Stomach (tissue), 19 donors: ENCODE measurements at places on chromosomes 7 and 10. TPM values are rescaled to one million over a fixed set of nuclear protein-coding genes. Genes with fewer than 3 reads are reported as not detected.
A peak's percentile ranks its signal among the peaks of the same experiment; 100 is the strongest.

PMPCB gene
- 21.6 TPM for total RNA-seq

GRCh38 chr7:97064972-97065587, 40.4 kb upstream of the DLX5 start:
- DNase-seq = no peak
- no peaks in the 10 kb centered on the region for H3K4me1 ChIP-seq
- H3K27me3 ChIP-seq = no peaks in the 10 kb centered on the region
- H3K36me3 ChIP-seq = no peaks in the 10 kb centered on the region
- H3K4me3 ChIP-seq = no peak overlapping the region
- H3K27ac ChIP-seq = no peak overlapping the region

C10orf143 gene
- total RNA-seq = 0.29 TPM

ZC3HAV1L gene
- 31.9 TPM for total RNA-seq

AOAH gene
- 4.7 TPM for total RNA-seq

KCNH2 gene
- total RNA-seq = 77.7 TPM

- no peaks in the 10 kb centered on the region for H3K27me3 ChIP-seq
- H3K4me3 ChIP-seq = peak overlapping the region; percentile 38
- peaks cover 13% of the 10 kb centered on the region for H3K4me1 ChIP-seq
- peak overlapping the region; percentile 40 for H3K27ac ChIP-seq
These were observed 54.4 kb downstream of the MCMBP start for GRCh38 chr10:119817991-119818888.

DNA sequence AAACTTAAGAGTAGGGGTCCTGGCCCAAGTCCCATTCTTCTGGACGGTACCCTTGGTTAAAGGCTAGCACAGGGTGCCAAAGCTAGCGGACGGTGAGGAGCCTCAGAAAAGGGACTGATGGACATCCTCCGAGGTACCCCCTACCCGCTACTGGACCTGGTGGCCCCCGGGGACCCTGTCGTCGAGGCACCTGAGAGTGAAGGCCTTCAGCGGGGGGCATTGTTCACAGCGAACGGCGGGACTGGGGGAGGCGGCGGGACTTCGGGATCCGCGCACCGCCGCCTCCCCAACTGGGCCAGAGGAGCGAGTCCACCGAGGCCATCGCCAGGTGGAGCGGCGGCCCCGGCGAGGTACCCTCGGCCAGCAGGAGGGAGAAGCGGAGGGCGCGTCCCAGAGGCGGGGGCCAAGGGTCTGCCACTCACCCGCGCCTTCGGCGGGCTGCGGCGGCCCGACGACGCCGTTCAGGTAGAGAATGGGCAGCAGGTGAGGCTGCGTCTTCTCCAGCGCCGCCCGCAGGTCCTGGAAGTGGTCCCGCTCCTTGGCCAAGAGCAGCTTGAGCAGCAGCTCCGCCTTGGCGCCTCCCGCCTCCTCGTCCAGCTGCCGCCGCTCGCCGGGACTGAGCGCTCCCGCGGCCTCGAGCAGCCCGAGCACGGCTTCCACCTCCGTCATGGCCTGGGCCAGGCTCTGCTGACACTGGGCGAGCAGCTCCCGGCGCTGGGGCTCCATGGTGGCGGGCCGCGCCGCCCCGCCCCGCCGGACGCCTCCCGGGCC, 575 bp downstream of the DLG5 start:
- DNase-seq = peak; percentile 67
- peak overlapping the region; percentile 81 for H3K27ac ChIP-seq
- H3K4me3 ChIP-seq = peak overlapping the region; percentile 63
- H3K27me3 ChIP-seq = peaks cover 30% of the 10 kb centered on the region
- H3K4me1 ChIP-seq = peaks cover 33% of the 10 kb centered on the region
- H3K36me3 ChIP-seq = no peaks in the 10 kb centered on the region

CFAP46 gene
- 0.18 TPM for total RNA-seq

HABP2 gene
- 11.4 TPM for total RNA-seq

DNA sequence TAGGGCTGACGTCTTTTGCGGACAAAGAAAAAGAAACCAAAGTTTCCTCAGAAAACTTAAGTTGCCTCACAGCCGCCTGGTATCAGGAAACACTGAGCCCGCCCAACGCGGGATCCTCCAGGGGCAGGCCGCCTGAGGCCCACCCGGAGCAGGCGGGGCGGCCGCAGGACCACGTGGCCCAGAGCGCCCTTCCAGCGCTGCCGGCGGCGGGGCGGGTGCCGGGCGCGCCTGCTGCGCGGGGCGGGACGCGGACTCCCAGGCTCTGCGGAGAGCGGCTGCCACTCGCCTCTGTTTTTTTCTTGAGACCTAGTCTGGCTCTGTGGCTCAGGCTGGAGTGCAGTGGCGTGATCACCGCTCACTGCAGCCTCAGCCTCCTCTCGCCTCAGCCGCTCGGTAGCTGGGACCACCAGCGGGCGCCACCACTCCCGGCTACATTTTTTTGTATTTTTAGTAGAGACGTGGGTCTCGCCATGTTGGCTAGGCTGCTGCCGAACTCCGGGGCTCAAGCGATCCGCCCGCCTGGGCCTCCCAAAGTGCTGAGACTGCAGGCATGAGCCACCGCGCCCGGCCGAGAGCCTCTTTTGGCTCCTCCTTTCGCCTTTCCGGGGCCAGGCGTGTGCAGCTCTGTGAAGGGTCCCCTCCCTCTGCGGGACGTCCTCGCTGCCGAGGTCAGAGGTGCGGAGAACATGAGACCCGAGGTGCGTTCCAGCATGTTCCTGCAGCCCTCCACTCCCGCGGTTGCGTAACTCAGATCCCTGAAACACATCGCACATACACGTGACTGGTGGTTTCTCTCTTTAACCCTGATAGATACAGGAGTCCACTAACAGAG, 11.6 kb upstream of the HNRNPF start:
- no peaks in the 10 kb centered on the region for H3K27me3 ChIP-seq
- H3K4me3 ChIP-seq = peak overlapping the region; percentile 61
- H3K4me1 ChIP-seq = peaks cover 19% of the 10 kb centered on the region
- H3K36me3 ChIP-seq = no peaks in the 10 kb centered on the region
- H3K27ac ChIP-seq = peak overlapping the region; percentile 90

GRCh38 chr10:31319602-31320549, 860 bp downstream of the ZEB1 start:
- H3K4me1 ChIP-seq = peaks cover 36% of the 10 kb centered on the region
- H3K4me3 ChIP-seq = peak overlapping the region; percentile 89
- peak; percentile 75 for DNase-seq
- peak overlapping the region; percentile 93 for H3K27ac ChIP-seq
- no peaks in the 10 kb centered on the region for H3K36me3 ChIP-seq

- no peak overlapping the region for H3K27ac ChIP-seq
- H3K36me3 ChIP-seq = no peaks in the 10 kb centered on the region
- no peak for DNase-seq
- H3K4me3 ChIP-seq = no peak overlapping the region
These were observed 177.9 kb upstream of the PTN start for GRCh38 chr7:137521451-137521850.

GNGT1 gene
- not detected for total RNA-seq

SLC16A9 gene
- total RNA-seq = 5.5 TPM

CPN1 gene
- total RNA-seq = not detected

GRCh38 chr10:70296406-70296899, 12.6 kb upstream of the NPFFR1 start:
- peaks cover 13% of the 10 kb centered on the region for H3K4me1 ChIP-seq
- peak; percentile 70 for DNase-seq
- no peak overlapping the region for H3K27ac ChIP-seq
- H3K27me3 ChIP-seq = no peaks in the 10 kb centered on the region
- H3K36me3 ChIP-seq = no peaks in the 10 kb centered on the region

ATOH7 gene
- not detected for total RNA-seq

GRCh38 chr7:103325744-103326143, 18.8 kb downstream of the DNAJC2 start:
- H3K4me3 ChIP-seq = no peak overlapping the region
- H3K4me1 ChIP-seq = no peaks in the 10 kb centered on the region
- H3K27me3 ChIP-seq = no peaks in the 10 kb centered on the region
- H3K27ac ChIP-seq = no peak overlapping the region
- peaks cover 92% of the 10 kb centered on the region for H3K36me3 ChIP-seq

GPNMB gene
- 11.7 TPM for total RNA-seq

FGFR2 gene
- total RNA-seq = 17.9 TPM

PRKG1 gene
- 46.3 TPM for total RNA-seq

DNA sequence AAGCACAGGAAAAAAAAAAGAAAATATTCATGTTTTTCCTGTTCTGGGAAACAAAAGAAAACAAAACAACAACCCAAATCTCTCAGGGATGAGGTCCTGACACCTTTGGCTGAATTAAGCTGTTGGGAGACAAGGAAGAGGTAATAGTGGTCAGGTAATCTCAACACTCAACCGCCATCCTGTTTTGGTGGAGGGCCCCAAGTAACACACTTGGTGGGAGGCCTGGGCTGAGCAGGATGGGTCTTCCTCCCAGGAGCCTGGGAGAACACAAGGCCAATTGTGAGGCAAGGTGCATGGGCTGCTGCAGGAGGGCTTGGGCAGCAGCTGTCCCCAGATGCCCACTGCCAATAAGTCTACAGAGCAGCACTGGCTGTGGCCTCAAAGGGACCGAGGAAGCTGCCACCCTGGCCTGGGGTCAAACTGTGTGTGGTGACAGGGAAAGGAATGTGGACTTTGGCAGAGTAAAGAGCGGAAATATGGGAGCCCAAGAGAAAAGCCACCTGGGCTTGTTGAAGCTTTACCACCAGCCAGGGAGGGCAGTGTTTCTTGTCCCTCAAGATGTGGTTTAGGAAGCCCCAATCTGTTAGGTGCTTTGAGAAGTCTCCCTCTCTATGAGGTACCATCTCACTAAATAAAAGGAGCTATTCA, 93.5 kb upstream of the SLC25A13 start:
- peaks cover 6% of the 10 kb centered on the region for H3K4me1 ChIP-seq
- H3K27ac ChIP-seq = no peak overlapping the region
- H3K27me3 ChIP-seq = no peaks in the 10 kb centered on the region

INMT gene
- 24.2 TPM for total RNA-seq

GRCh38 chr10:70317272-70317942, 33.6 kb upstream of the NPFFR1 start:
- H3K4me3 ChIP-seq = no peak overlapping the region
- no peak for DNase-seq
- H3K4me1 ChIP-seq = peaks cover 6% of the 10 kb centered on the region
- H3K27ac ChIP-seq = no peak overlapping the region

CHRM2 gene
- total RNA-seq = 17.5 TPM

NAT16 gene
- not detected for total RNA-seq

NUDT13 gene
- total RNA-seq = 17.7 TPM

MRC1 gene
- 50.3 TPM for total RNA-seq

DNA sequence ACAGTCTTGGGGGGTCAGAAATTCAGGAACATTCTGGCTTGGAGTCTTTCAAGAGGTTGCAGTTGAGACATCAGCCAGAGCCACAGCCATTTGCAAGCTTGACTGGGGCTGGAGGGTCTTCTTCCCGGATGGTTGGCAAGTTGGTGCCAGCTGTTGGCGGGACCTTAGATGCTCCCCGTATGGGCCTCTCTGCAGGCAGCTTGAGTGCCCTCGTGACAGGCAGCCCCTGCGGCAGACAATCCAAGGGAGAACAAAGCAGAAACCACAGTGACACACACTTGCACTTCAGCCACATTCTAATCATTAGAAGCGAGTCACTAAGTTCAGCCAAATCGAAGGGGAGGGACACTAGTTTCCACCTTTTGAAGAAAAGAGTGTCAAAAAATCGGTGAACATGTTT, 59.4 kb upstream of the MXI1 start:
- no peak for DNase-seq
- H3K4me1 ChIP-seq = peaks cover 5% of the 10 kb centered on the region
- no peak overlapping the region for H3K4me3 ChIP-seq
- no peaks in the 10 kb centered on the region for H3K36me3 ChIP-seq
- H3K27ac ChIP-seq = no peak overlapping the region

NOD1 gene
- total RNA-seq = 15.2 TPM

DNA sequence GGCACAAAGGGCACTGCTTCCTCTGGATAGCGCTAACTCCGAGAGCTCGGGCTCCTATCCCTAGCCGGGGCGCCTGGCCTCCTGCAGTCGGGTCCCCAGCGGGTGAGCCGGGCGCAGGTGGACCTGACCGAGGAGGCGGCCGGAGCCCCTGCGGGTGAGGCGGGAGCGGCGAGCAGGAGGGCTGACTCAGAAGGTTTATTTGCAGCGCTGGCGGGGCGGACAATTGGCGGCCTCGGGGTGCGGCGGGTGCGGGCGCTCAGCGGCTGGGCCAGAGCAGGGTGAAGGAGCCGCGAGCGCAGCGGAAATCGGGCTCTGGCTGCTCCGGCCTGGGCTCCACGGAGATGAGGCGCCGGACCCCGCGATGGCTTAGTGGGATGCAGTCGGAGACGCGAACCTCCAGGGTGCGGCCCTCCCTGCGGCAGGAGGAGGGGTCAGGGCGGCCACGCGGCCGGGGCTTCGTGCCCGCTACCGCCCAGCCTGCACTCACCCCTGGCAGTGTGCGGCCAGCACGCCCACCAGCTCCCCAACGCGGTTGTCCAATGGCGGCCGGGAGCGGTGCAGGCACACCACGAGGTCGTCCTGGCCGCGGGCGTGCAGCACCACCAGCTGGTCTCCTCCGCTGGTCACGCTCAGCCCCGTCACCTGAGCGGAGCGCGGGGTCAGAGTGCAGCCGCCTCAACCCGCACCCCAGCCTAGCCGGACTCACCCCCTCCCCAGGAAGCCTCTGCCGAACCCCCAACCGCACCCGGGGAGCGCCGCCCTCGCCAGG, 16.1 kb downstream of the MYO1G start:
- peaks cover 12% of the 10 kb centered on the region for H3K4me1 ChIP-seq
- no peak overlapping the region for H3K27ac ChIP-seq
- DNase-seq = peak; percentile 84
- no peaks in the 10 kb centered on the region for H3K36me3 ChIP-seq

ACSM6 gene
- total RNA-seq = not detected

DNA sequence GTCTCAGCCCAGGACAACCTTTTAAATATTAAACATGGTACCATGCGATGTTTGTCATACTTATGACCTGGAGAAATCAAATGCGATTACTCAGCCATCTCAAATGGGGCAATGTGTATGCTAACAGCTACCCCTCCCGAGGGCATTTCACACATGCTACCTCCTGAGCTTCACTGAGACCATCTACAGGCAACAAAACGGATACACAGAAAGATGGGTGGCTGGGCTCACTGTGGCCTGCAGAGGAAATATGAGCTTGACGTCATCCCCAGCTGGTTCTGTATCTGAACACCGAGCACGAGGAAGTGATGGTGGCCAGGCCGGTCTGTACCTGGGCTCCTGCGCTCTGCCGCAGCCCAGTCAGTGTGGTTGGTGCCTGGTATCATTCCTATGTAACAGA, 374.3 kb downstream of the RPS24 start:
- H3K36me3 ChIP-seq = no peaks in the 10 kb centered on the region
- H3K27me3 ChIP-seq = peaks cover 5% of the 10 kb centered on the region
- H3K4me1 ChIP-seq = peaks cover 35% of the 10 kb centered on the region

SGCE gene
- total RNA-seq = 130 TPM

GPER1 gene
- not detected for total RNA-seq

- no peaks in the 10 kb centered on the region for H3K27me3 ChIP-seq
- DNase-seq = no peak
- no peaks in the 10 kb centered on the region for H3K36me3 ChIP-seq
- no peak overlapping the region for H3K4me3 ChIP-seq
These were observed 166.4 kb downstream of the CELF2 start for GRCh38 chr10:11184093-11184492.

DNA sequence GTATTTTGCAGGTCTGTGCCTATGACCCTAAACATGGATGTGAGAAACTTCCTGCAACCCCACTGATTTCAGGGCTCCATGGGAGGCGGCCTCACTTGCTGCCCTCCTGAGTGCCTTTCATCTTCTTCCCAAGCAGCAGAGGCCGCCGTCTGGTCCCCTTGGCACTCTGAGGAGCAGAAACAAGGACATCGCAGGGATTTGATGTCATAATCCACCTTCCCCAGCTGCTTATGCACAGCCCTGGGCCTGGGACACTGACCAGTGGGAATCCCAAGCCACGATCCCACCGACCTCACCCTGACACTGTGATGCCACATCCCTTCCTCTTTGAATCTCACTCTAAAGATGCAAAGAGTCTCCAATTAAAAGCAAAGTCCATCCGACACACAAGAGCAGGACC, 7.7 kb downstream of the CAMK2G start:
- DNase-seq = no peak
- H3K4me3 ChIP-seq = no peak overlapping the region
- H3K27me3 ChIP-seq = no peaks in the 10 kb centered on the region

PNLIPRP1 gene
- total RNA-seq = not detected
